ENCODE measurements at places on chromosomes 5 and 9. TPM values are rescaled to one million over a fixed set of nuclear protein-coding genes. Genes with fewer than 3 reads are reported as not detected.

DNA sequence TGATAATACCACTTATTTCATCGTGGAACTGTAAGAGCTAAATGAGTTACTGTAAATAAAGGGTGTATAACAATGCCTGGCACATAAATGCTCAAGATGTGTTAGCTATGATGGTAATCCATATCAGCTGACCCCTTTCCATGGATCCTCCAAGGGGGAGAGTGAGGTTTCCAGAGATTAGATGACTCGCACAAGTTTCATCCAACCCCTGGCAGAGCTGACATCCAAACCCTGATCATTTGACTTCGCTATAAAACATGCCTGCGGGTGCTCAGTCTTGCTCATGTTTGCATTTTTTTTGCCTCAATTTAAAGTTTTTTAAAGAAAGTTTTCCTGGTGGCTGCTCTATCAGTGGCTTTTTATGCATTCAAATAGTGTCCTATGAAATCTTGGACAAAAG is 145.7 kb upstream of the SMIM23 start:
- DNase-seq = no peak

GRCh38 chr5:61697809-61698558 is 365.9 kb downstream of the ZSWIM6 start:
- DNase-seq = no peak

DNA sequence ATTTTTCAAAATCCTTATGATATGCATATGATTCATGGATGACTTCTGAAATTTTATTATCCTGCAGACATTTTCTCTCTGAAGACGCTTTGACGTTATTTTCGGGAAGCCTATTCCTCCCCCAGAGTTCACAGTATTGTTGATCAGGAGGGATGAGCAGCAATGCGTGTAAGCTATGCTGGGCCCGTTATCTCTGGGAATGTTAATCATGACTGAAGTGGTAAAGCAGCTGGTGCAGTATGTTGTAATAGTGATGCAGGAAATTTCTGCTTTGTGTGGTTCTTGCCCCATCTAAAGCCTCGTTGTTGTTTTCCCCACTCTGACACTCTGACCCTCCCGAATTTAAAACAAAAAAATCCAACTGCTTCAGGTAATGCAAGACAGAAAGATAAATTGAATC is 1797.8 kb upstream of the WWC1 start:
- no peak for DNase-seq

GRCh38 chr9:74887041-74887980 is at the start of gene TRPM6:
Gene TRPM6 (minus strand): TSS chr9:74887921. CDS start chr9:74887856, 65 bp downstream.
- peak; percentile 90 for DNase-seq

DNA sequence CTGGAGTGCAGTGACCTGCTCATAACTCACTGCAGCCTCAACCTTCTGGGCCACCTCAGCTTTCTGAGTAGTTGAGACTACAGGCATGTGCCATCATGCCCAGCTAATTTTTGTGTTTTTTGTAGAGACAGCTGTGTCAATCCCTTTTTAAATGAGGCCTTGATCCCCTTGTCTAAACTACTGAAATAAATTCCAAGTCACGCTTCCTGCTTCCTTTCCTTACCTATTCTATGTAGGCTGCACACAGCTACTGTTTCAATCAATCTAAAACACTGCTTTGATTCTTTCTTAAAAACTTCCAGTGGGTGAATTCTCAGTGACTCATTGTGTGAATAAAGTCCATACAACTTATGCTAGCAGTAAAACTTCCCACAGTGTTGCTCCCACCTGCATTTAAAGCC is 2.9 kb upstream of the C7 start:
- DNase-seq = no peak

GRCh38 chr9:726005-726404 is 115.5 kb upstream of the DMRT1 start:
- DNase-seq = no peak

GRCh38 chr5:154625031-154625430 is 130.1 kb upstream of the LARP1 start:
- DNase-seq = no peak

DNA sequence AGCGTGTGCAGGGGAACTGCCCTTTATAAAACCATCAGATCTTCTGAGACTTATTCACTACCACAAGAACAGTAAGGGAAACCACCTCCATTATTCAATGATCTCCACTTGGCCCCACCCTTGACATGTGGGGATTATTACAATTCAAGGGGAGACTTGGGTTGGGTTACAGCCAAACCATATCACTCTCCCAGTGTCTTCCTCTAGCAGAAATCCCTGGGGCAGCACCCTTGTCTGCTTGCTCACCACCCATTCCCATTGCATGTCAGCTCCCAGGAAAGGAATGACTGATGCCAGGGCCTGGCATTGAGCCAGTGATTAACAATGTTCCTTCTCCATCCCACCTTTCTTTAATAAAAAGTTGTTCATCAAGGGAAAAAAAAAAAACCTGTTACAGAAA is 199.0 kb downstream of the IRX1 start:
- no peak for DNase-seq

GRCh38 chr5:56818450-56819037 is 3.2 kb downstream of the MAP3K1 start:
- DNase-seq = no peak

- DNase-seq = no peak
These were observed 31.2 kb downstream of the PTCD2 start for GRCh38 chr5:72351376-72351775.

DNA sequence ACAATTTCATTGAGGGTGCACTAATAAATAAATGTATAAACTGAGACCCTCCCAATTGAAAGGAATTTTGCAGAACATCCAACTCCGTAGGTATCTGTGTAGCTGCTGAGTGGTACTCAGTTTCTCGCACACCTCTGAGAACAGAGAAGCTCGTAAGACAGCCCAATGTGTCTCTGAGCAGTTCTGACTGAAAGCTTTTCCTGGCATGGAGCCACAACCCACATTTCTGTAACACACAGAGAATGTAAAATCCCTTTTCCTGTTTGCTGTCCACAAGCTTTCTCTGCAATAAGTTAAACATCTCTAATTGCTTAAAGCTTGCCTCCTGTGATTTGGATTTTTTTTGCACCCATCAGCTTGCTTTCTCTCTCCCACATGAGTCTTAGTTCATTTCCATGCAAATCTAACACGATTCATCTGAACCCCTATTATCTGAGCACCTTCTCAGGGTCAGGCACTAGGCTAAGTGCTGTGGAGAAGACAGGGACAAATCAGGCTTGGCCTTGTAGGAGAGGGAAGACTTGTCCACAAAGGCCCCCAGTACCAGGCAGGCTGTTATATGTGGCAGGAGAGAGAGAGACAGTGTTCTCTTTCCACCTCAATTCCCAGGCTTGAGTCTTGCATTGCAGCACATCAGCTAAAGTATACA is 44.2 kb upstream of the COL15A1 start:
- DNase-seq = no peak

DNA sequence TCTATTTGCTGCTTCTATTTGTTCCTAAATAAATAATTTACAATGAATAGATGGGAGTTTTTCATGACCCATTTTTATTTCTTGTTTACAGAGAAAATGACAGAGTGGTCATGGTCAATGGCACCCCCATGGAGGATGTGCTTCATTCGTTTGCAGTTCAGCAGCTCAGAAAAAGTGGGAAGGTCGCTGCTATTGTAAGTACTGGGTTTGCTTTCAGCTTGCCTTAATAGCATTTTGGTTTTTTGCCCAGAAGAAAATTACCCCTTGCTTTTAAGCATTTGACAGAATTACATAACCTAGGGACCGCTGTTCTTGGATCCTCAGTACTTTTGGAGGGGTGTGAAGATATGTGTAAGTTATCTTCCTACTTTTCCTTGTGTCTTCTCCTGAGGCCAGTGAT is 44.1 kb downstream of the TJP2 start:
- no peak for DNase-seq

DNA sequence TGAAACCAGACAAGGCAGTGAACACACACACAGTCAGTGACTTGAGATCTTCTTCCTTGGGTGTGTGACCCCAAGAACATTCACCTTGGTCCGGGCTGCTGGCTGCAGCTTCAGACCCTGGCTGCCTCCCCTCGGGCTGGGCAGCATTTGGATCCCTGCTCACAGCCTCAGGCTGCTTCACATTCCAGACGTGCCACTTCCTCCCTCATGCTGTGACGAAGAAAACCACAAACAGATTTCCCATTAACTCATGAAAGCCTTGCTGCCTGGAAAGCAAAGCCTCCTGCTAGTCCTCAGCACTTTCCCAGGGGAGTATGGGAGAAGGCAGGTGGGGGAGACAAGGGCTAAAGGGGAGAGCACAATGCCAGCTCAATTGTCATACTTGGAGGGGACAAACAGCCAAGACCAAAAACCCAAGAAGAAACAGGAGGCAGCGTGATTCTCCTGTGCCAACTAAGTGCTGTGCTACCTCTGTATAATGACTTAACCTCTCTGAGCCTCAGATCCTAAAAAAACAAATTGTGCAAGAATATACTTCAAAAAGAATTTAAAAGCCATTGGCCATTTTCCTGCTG is 594.6 kb upstream of the BRINP1 start:
- peak; percentile 25 for DNase-seq

- no peak for DNase-seq
These were observed 14.8 kb downstream of the RASEF start for GRCh38 chr9:83047839-83048775.

DNA sequence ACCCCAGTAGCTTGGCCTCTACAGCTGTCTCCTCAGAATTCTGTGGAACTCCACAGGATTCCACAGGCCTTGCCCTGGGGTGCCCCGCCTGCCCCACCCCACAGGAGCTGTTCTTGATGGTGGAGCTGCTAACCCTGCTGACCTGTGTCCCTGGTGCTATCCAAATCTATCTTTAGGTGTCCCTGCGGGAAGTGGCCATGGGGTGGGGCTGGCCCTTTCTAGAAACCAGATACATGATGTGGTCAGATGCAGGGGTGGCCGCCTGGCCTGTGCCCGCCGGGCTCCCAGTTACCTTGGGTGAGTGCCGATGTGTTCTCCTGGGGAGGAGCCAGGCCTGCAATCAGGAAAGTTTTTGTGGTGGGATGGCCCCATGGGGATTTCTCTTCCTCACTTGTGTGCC is 34.2 kb downstream of the WNK2 start:
- peak; percentile 64 for DNase-seq

- peak; percentile 36 for DNase-seq
These were observed 1.9 kb upstream of the ANKRD18A start for GRCh38 chr9:38622288-38622674.

DNA sequence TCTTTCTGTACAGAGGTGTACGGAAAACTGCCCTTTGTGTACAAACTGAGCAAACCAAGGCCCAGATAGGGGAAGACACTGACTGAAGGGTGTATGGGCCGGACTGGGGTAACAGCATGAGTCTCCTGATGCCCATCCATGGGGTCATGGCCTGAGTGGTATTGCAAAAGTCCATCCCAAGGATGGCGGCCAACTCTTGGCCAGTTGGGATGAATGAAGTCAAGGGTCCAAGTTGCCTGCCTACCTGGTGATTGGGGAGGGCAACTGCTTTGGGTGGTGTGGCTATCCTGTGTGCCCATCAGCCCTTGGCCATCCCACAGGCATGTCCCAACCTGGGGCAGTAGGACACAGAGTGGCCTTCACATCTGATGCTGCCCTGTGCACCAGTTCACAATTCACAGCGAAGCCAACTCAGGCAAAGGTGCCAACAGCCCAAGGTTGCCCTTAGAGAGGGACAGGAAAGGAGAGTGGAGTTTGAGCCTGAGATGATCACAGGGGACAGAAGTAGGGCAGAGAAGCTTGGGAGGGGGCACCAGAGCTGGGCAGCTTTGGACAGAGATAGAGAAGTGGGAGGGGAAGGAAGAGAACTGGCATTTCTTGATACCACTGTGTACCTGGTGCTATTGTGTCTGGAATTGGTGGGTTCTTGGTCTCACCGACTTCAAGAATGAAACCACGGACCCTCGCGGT is 46.6 kb downstream of the COL15A1 start:
- DNase-seq = no peak

Gene IRX4
- total RNA-seq = 0.18 TPM

Gene SMU1
- total RNA-seq = 14.2 TPM

Gene CNTNAP3
- 13.7 TPM for total RNA-seq

Gene SNX24
- 11.1 TPM for total RNA-seq

Gene GRIA1
- total RNA-seq = 0.24 TPM

Gene SLC28A3
- total RNA-seq = 0.63 TPM

Gene GRXCR2
- total RNA-seq = 1.9 TPM

Gene SLCO4C1
- 0.24 TPM for total RNA-seq

Gene SEC61B
- 60.4 TPM for total RNA-seq

Gene PHF24
- 0.32 TPM for total RNA-seq

Data from left cardiac atrium (tissue), 4 donors.